ENCODE measurements at places on chromosomes 2 and 18. TPM values are rescaled to one million over a fixed set of nuclear protein-coding genes. Genes with fewer than 3 reads are reported as not detected.

DNA sequence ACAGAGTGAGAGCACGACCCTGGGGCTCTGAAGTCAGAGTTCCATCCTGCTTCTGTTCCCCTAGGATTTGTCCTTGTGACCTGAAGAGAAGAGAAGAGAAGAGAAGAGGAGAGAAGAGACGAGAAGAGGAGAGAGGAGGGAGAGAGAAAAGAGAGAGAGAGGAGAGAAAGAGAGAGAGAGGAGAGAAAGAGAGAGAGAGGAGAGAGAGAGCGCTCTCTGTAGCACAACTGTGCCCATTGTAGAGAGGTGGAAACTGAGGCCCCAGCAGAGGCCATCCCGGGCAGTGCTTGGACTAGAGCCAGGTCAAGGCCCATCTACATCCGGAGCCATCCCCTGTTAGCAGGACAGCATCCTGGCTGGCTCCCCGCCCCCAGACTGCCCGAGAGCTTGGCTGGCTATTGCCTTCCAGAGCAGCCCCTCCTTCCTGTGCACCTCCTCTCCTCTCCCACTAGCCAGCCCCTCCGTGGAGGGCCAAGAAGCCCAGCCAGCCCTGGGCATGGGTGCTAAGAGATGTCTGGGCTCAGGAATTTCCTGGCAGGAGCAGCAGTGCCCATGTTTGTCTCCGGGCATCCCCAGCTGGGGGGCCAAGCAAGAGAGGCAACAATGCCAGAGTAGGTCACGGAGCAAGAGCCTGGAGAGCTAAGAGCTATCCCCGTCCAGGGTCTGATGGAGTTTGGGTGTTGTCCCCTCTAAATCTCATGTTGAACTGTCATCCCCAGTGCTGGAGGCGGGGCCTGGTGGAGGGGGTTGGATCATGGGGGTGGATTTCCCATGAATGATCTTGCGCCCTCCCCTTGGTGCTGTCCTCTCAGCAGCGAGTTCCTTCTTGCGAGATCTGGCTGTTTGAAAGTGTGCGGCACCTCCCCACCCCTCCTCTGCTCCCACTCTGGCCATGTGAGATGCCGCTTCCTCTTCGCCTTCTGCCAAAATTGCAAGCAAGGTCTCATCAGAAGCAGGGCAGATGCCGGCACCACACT lies 18.2 kb upstream of the GPR55 start:
- peak; percentile 53 for DNase-seq

GRCh38 chr18:59056706-59057492 lies 82.8 kb upstream of the SEC11C start:
- no peak for DNase-seq

The SFXN5 gene
- total RNA-seq, result 5.8 TPM

DNA sequence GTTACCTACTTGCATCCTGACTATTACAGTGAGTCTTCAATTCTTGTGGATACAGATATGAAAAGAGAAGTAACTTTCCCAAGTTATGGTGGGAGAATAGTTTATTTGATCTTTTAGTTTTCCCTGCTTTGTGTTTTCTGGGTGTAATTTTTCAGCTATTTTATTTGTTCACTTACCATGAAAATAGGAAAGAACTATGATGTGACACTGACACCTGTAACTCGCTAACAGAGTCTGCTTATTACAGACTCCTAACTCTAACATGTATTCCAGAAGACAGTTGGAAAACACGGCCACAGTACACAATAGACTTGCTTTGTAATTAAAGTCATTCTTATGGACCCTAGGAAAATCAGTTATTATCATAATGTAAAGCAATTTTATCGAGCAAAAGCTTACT lies 323.2 kb downstream of the LRRTM1 start:
- DNase-seq, result no peak

GRCh38 chr18:32366586-32367538 lies 103.8 kb downstream of the GAREM1 start:
- DNase-seq, result no peak

The BCL11A gene
- total RNA-seq, result 5.0 TPM

DNA sequence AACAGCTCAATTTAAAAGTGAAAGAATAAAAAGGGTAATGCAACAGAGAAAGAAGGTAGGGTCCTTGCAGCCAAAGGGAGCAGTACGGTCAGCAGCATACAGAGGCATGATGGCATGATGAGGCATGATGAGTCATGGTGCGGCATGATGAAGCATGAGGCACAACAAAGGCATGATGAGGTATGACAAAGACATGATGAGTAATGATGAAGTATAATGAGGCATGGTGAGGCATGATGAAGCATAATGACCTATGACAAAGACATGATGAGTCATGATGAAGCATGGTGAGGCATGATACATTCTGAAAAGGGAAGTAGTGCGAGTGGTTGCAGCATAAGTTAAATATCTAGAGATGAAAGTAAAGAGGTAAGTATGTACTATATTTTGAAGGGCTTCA lies 673.2 kb downstream of the TMEM182 start:
- DNase-seq, result no peak

DNA sequence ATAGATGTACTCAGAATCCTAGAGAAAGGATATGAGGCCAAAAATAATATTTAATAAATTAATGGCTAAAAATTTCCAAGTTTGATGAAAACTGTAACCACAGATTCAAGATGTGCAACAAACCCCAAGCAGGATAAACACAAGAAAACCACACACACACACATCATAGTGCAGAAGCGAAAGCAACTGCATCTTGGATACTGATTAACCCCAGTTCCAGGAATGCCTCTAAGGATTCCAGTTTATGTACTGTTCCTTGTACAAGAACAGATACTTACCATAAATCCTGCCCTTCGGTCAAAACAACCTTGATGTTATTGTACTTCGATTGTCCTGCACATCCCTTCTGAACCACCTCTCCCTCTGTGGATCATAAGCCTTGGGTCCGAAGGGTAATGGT lies 122.8 kb upstream of the PID1 start:
- DNase-seq, result no peak

GRCh38 chr2:12006850-12007249 lies 260.4 kb downstream of the LPIN1 start:
- DNase-seq, result no peak

DNA sequence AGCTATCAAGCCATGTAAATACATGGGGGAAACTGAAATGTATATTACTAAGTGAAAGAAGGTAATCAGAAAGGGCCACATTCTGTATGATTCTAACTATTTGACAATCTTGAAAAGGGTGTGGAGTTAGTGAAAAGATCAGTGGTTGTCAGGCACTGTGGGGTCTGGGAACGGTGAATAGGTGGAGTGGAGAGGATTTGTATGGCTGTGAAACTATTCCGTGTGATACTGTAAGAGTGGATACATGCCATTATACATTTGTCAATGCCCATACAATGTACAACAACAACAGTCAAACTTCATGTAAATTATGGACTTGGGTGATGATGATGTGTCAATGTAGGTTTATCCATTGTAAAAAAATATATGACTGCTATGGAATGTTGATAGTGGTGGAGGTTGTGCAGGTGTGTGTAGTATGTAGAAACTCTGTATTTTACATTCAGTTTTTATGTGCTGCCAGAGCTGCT lies 1116.2 kb downstream of the SUCLG1 start:
- no peak for DNase-seq
